ENCODE measurements at places on chromosomes 6 and 20.

GRCh38 chr6:45587229-45588060, 209.7 kb upstream of the SUPT3H start:
- DNase-seq, result no peak

DNA sequence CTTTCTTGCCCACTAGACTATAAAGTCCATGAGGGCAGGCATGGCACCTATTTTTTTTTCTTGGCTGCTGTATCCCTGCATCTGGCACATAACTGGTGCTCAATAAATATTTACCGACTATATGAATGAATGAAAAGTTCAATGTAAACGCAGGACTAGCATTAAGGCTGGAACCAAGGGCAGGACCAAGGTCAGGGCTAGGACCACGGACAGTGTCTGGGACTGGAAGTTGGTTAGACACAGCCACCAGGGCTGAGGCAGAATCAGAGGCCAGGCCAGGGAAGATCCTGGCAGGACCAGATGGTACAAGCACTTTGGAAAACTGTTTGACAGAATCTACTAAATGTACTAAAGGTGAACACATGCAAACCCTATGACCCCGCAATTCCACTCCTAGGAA, 3.7 kb downstream of the TNXB start:
- no peak for DNase-seq

- DNase-seq, result no peak
Measured at GRCh38 chr6:21828704-21829103, 235.2 kb downstream of the SOX4 start.

GRCh38 chr6:83592770-83593394, 80.5 kb downstream of the PRSS35 start:
- no peak for DNase-seq

DNA sequence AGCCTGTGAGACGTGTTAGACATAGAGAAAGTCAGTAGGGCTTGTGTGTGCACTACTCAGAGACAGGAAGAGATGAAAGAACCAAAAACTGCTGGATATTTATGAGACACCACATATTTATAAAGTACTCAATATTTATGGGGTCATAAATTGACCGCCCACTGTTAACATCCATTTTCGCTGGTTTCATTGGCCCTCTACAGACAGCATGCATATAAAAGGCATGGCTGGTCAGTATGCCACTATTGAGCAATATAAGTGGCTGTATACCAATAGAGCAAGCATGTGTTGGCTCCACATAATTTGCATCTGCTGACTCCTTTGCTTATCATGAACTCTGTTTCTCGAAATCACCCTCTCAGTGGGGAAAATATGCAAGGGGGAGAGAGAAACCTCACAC, 110.3 kb upstream of the BTN3A2 start:
- no peak for DNase-seq

GRCh38 chr6:144460327-144461095, 175.4 kb downstream of the UTRN start:
- DNase-seq, result no peak

GRCh38 chr6:111624401-111625098, 18.9 kb upstream of the TRAF3IP2 start:
- no peak for DNase-seq

DNA sequence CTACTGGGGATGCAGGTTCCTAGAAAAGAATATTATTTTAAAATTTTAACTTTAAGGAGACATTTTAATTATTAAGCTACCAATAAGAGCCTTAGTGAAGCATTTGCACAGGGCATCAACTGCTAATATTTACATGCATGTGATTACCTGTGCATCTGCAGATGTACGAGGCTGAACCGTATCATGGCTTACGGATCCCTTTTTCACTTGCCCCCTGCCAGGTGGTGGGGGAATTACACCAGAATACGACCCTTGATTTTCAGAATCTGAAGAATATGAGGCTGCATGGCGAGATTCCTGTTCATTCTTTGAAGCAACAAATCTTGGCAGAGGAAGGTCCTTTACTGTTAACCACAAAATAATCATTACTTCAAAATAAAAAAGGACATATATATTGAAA, 42.7 kb downstream of the REPS1 start:
- no peak for DNase-seq

DNA sequence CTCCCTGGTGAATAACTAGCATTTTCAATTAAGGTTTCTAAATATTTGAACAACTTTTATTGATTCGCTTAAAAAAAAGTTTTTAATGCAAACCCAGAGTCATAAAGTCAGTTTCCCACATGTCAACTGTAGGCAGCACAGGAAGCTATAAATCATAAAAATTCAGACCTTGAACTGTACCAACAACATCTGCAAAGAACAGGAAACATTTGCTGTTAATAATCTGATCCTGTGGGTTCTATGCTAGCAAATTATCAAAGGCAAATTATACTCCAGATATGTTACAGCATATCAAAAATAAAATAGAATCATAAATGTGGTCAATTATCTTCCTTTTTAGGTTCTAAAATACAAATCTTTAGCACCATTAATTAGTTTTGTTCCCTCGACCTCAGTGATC, 16.6 kb upstream of the MAP7 start:
- no peak for DNase-seq

- peak; percentile 67 for DNase-seq
Measured at GRCh38 chr6:57013521-57013926, 33.0 kb upstream of the KIAA1586 start.

DNA sequence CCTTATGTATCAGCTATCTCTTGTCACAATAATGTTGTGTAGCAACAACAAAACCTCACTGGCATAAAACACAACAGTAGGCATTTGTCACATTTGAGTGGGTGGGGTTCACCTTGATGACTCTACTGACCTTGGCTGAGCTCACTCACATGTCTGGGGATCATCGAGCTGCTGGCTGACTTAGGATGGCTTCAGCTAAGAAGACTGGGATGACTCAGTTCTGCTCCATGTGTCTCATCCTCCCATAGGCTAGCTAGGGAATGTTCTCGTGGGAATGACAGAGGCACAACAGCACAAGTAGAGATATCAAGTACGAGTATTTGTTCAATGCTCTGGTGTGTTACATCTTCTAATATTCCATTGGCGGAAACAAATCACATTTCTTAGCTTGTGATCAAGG, 167.9 kb downstream of the PLCB1 start:
- DNase-seq, result no peak

- DNase-seq, result no peak
Measured at GRCh38 chr6:122198922-122199321, 200.5 kb upstream of the HSF2 start.

DNA sequence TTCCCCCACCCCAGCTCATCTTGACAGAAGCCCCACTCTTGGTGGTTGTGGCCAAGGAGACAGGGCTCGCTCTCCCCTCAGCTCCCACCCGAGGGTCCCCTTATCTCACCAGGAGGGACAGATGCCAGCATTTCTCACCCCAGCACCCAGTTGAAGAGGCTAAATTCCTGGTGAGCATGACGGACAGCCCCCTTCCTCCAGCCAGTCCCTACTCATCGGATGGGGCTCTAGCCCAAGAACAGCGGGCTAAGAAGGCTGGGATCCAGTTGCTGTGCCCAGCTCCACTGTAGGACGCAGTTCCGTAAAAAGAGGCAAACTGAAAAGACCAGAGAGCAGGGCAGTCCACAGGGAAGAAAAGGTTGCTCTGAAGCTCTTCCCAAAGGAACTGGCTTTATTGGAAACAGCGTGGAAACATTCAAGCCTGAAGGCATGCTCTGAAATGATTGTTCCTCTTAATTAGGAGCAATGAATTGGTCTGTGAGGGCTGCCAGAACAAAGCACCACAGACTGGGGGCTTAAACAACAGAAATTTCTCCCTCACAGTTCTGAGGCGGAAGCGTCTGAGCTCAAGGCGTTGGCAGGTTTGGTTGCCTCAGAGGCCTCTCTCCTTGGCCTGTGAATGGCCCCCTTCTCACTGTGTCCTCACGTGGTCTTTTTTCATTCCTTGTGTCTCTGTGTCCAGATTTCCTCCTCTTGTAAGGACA, 17.9 kb upstream of the KIF25 start:
- DNase-seq, result no peak

GRCh38 chr6:96844530-96844929, 7.3 kb upstream of the GPR63 start:
- DNase-seq, result no peak

GRCh38 chr6:157282284-157282683, 41.0 kb downstream of the TMEM242 start:
- DNase-seq, result no peak

DNA sequence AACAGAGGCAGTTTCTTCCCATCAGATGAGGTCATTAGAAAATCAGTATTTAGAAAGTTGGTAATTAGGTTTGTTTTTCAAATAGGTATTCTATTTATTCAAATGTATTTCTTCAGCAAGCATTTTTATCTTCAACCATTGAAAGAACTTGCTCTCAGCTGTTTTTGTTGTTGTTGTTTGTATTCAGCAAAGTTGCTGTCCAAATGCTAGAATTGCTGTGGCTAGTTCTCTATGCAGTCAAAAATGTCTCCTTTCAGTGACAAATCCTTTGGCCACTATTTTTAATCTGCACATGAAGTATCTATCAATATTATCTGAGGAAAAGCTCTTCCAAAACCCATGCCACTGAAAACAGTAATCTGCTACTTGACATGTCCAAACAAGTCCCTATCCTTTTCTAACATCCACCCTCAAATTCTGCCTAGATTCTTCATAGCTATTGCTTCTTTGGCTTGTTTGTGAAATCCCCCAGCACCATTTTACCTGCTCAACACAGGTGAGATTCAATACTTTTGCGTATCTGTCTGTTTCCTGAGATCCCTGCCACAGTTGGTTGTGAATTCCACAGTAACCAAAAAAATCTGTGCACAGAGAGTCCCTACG, 1005.4 kb downstream of the GRIK2 start:
- no peak for DNase-seq

DNA sequence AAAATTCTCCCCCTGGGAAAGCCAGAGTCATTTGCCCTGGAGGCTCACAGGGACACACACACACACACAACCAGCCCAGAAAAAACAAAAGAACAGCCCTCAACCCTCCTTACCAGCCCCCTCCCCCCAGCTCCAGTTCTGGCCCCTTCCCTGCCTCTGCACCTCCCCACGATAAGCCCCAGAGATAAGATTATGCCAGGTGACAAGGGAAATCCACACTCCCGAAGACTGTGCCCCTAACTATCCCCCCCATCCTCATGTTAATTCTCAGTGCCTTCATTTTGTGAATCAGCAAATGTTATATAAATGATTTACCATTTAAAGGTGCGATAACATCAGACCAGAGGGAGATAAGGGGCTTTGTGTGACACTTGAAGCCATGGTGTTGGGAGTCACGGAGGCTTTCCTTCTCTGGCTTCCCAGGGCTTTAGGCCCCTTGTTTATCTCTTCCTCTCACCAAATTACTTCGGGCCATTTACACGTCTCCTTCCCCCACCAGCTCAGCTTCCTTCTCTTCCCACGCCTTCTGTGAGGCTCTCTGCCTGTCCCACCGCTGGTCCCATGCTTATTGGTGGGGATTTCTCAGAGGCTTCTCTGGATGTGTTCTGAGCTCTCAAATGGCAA, 12.5 kb upstream of the FOXC1 start:
- no peak for DNase-seq

- DNase-seq, result no peak
Measured at GRCh38 chr6:43800746-43801494, 30.9 kb downstream of the VEGFA start.

DNA sequence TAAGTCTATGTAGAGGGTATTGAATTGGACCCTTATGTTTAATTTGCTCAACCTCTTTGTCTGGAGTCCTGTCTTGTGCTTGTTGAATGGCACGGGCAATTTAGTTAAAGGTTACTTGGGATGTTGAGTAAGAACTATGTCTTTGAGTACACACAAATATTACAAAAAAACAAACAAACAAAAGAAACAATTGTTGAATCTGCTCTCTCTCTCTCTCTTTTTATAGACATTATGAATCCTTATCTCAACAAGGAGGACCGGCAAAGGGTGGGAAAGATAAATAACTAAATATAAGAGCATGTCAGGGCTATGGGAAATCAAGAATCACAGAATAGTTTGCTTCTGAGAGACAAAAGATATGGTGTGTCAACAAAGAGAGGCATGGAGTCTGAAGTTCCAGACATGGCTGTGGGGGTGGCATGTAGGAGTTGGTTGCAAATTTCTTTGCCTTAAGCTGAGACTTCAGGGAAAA, 608.6 kb downstream of the UTRN start:
- DNase-seq, result no peak

GRCh38 chr6:100452998-100453397, 11.7 kb downstream of the SIM1 start:
- DNase-seq, result no peak

- DNase-seq, result no peak
Measured at GRCh38 chr20:42074944-42075343, 456.8 kb upstream of the CHD6 start.

- DNase-seq, result no peak
Measured at GRCh38 chr6:1906609-1907008, 296.9 kb downstream of the FOXC1 start.

DNA sequence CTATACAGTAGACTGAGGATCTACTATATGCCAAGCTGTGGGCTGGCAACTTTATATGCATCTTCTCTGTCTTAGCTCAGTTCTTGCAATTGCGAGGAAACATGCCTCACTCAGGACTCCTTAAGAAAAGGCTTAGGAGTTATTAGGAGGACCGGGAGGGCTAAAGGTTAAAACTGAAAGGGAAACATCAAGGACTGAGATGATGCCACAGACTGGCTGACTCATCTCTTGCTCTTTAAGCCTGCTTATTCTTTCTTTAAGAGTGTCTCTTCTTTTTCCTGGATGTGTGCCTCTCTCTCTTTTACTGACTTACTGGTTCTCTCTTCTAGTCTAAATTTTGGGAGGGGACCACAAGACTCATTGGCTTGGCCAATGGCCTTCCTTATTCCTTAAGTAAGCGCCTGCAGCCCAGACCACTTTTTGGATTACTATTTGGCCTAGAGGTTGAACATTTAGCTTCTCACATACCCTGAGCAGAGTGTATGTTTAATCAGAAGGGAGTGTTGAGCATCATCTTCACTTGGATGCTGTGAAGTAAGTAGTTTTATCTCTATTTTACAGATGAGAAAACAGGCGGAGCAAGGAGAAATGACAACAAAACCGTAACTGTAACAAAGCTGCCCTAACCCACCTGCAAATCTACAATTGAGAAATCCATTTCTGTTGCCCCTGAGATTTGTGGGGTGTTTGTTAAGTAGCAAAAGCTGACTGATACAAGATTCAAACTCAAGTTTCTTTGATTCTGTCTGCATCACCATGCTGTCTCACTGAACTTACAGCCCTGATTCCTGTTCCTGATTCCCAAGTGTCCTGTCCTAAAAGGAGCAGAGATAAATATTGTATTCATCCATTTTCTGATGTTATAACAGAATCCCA, 7.2 kb upstream of the SDC4 start:
- no peak for DNase-seq

- DNase-seq, result no peak
Measured at GRCh38 chr20:31415653-31416052, 9.6 kb upstream of the DEFB121 start.

DNA sequence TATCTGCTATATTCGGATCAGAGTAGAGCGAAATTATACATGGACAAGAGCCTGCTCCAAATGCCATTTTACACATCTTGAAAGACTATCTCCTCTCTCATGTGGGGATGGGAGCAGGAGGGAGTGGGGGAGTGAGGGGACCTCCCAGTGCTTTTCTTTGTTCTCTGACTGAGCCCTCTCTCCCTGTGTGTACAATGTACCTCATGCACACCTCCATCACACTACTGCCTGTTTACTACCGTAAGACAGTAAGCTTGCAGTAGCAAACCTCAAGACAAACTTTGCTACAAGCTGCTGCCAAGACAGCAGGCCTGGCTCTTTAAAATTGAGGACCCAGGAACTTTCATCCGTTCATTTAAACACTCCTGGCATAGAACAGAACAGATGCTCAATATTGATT, 7.2 kb downstream of the NHSL1 start:
- DNase-seq, result no peak

GRCh38 chr6:13629459-13630116, 14.5 kb downstream of the NOL7 start:
- DNase-seq, result no peak

All from astrocyte of the cerebellum (primary cell).